ENCODE measurements at places on chromosomes 3 and 15. TPM values are rescaled to one million over a fixed set of nuclear protein-coding genes. Genes with fewer than 3 reads are reported as not detected.

GRCh38 chr3:147385059-147386012 lies 21.0 kb downstream of the ZIC4 start:
- no peaks in the 10 kb centered on the region for H3K36me3 ChIP-seq
- H3K4me1 ChIP-seq: peaks cover 95% of the 10 kb centered on the region
- H3K27ac ChIP-seq: no peak overlapping the region
- peak; percentile 61 for DNase-seq
- H3K4me3 ChIP-seq: peak overlapping the region; percentile 49
- H3K27me3 ChIP-seq: peaks cover 100% of the 10 kb centered on the region

GRCh38 chr3:183584914-183585280 lies 29.4 kb upstream of the KLHL6 start:
- H3K27ac ChIP-seq: no peak overlapping the region
- no peak for DNase-seq
- H3K27me3 ChIP-seq: no peaks in the 10 kb centered on the region
- no peaks in the 10 kb centered on the region for H3K36me3 ChIP-seq
- no peak overlapping the region for H3K4me3 ChIP-seq

DNA sequence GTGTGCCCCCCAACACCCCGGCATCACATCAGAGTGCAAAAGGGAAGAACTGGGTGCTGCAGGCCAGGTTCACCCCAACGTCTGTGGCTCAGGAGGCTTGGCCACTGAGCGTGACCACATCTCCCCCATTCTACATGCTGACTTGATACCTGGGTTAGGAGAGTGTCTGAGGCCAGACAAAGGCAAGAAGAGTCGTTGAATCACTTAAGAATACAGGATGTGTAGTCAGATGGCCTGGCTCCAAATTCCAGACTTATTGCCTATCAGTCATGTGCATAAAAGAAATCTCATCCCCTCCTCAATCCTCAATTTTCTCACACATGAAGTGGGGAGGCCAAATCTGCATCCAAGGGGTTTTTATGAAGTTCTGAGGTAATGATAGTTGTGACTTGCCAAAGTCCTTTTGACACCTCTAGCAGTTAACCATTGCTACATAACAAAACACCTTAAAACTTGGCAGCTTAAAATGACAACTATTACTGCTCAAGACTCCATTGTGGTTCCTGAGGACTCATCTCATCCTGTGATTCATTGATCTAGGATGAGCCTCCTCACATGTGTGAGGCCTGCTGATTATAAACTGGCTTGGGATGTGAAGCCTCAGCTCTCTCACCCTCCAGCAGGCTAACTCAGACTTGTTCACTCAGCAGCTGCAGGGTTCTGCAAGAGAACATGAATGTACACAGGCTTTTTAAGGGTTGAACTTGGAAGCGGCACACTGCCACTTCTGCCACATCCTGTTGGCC lies 138.8 kb upstream of the TLE3 start:
- peaks cover 5% of the 10 kb centered on the region for H3K36me3 ChIP-seq
- H3K27ac ChIP-seq: no peak overlapping the region
- H3K27me3 ChIP-seq: no peaks in the 10 kb centered on the region

DNA sequence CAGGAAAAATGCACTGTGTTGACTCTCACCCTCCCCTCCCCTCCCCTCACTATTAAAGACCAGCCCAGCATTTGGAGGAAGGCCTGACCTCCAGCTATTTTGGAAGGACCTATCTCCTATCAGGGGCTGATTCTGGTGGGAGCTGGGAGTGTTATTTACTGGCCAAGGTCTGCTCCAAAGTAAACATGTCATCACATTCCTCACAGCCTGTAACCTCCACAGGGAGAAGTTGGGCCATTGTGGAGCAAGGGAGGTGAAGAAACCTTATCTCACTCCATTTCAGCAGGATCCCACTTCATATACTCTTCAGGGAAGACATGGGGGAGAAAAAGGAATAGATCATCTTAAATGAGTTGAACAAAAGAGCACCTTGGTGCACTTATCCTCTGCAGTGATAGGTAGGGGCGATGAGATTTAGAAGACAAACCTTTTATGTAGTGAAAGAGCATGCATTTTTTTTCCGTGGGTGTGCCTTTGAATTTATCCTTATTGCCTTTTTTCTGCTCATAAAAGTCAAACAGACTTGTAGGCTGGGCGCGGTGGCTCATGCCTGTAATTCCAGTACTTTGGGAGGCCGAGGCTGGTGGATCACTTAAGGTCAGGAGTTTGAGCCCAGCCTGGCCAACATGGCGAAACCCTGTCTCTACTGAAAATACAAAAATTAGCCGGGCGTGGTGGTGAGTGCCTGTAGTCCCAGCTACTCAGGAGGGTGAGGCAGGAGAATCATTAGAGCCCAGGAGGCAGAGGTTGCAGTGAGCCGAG lies 15.6 kb upstream of the FLNB start:
- no peaks in the 10 kb centered on the region for H3K27me3 ChIP-seq
- no peaks in the 10 kb centered on the region for H3K36me3 ChIP-seq
- H3K4me3 ChIP-seq: no peak overlapping the region
- no peaks in the 10 kb centered on the region for H3K4me1 ChIP-seq
- H3K27ac ChIP-seq: no peak overlapping the region

DNA sequence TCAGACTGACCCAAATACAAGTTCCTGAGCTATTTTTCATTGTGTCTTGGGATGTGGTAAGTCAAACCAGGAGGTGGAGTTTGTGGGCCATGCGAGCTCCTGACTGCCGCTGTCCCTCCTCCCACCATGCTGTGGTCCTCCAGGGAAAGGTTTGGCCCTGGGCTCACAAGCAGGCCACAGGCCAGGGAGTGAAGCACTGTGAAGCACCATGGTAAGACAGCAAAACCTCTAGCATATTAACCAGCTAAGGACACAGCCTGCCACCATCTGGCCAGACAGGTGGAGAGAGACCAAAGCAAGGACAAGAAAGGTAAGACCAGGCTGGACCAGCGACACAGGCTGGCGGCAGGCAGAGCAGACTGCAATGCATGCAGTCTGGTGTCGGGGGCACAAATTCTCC lies 15.3 kb downstream of the RAB43 start:
- DNase-seq: no peak
- no peaks in the 10 kb centered on the region for H3K27me3 ChIP-seq
- no peaks in the 10 kb centered on the region for H3K36me3 ChIP-seq
- no peak overlapping the region for H3K27ac ChIP-seq
- H3K4me3 ChIP-seq: no peak overlapping the region
- H3K4me1 ChIP-seq: no peaks in the 10 kb centered on the region

- H3K36me3 ChIP-seq: no peaks in the 10 kb centered on the region
- DNase-seq: no peak
- no peak overlapping the region for H3K4me3 ChIP-seq
- no peaks in the 10 kb centered on the region for H3K4me1 ChIP-seq
- no peaks in the 10 kb centered on the region for H3K27me3 ChIP-seq
- no peak overlapping the region for H3K27ac ChIP-seq
Observed at GRCh38 chr3:148873270-148873927, 8.3 kb downstream of the CPA3 start.

DNA sequence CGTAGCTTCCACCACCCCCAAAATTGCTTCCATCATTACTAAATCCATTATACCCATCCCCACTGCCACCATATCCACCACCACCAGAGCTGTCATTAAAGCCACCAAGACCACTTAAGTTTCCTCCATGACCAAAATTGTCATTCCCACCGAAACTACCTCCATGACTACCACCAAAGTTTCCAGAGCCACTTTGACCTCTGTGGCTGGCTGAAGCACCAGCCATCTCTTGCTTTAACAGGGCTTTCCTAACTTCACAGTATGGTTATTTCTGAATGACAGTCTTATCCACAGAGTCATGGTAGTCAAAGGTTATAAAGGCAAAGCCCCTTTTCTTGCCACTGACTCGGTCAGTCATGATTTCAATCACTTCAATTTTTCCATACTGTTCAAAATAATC lies 24.3 kb upstream of the DENND4A start:
- no peaks in the 10 kb centered on the region for H3K4me1 ChIP-seq
- no peak overlapping the region for H3K27ac ChIP-seq
- H3K36me3 ChIP-seq: no peaks in the 10 kb centered on the region
- no peak overlapping the region for H3K4me3 ChIP-seq
- DNase-seq: no peak

- H3K27me3 ChIP-seq: no peaks in the 10 kb centered on the region
- DNase-seq: no peak
- H3K4me3 ChIP-seq: no peak overlapping the region
- H3K36me3 ChIP-seq: no peaks in the 10 kb centered on the region
- no peak overlapping the region for H3K27ac ChIP-seq
Observed at GRCh38 chr3:122932251-122932967, 95.2 kb downstream of the SEMA5B start.

- no peaks in the 10 kb centered on the region for H3K4me1 ChIP-seq
- H3K36me3 ChIP-seq: no peaks in the 10 kb centered on the region
- no peak overlapping the region for H3K4me3 ChIP-seq
- no peak overlapping the region for H3K27ac ChIP-seq
Observed at GRCh38 chr3:184039414-184039813, 7.9 kb downstream of the HTR3D start.

- no peak for DNase-seq
- no peak overlapping the region for H3K4me3 ChIP-seq
- no peak overlapping the region for H3K27ac ChIP-seq
- H3K4me1 ChIP-seq: no peaks in the 10 kb centered on the region
- H3K27me3 ChIP-seq: no peaks in the 10 kb centered on the region
Observed at GRCh38 chr3:150256318-150256717, 151.8 kb upstream of the TSC22D2 start.

DNA sequence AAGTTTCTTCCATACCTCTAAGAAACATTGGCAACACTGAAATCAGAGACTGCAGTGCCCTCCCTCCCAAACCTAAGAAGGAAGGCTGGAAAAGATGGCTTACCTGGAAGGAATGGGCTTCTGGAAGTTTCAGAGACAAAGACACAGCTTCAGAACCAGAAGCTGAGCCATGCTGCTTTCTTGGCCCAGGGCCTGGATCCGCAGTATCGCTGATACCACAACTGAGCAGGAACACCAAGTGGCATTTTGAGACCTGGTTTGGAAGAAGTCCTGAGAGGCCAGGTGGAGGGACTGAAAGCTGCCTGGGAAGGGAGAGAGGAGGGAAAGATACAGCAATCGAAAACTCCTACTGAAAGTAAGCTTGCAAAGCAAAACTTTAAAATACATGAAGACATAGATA lies 19.8 kb downstream of the GPR160 start:
- peak overlapping the region; percentile 53 for H3K27ac ChIP-seq
- no peaks in the 10 kb centered on the region for H3K27me3 ChIP-seq
- H3K4me1 ChIP-seq: peaks cover 44% of the 10 kb centered on the region
- no peaks in the 10 kb centered on the region for H3K36me3 ChIP-seq

- H3K27ac ChIP-seq: no peak overlapping the region
- DNase-seq: no peak
- H3K27me3 ChIP-seq: no peaks in the 10 kb centered on the region
- no peak overlapping the region for H3K4me3 ChIP-seq
- H3K36me3 ChIP-seq: no peaks in the 10 kb centered on the region
Observed at GRCh38 chr3:8223766-8224165, 277.9 kb upstream of the LMCD1 start.

DNA sequence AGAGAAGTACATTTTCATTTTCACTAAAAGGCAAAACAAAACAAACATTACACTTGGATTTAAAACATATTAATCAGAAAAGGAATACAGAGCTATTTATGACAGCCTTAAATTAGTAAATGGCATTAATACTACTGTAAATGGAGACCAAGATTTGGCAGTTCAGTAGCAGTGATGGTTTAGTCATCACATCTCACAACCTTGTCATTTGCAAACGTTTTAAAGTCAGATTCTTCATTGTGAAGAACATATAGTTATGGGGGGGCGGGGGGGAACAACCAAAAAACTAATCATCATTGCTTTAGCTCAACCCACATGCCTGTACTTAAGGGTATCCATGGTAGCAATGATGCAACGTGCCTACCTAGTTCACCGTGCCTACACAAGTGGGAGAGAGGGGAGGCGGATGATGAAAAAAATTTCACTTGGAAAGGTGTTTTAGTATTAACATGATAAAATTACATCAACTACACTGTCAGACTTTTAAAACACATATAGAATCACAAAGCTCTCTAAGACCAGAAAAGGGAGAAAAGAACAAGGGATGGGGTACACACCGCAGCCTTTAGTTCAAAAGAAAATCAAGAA lies 40.1 kb downstream of the DLG1 start:
- H3K27ac ChIP-seq: no peak overlapping the region
- H3K4me1 ChIP-seq: no peaks in the 10 kb centered on the region
- no peaks in the 10 kb centered on the region for H3K27me3 ChIP-seq
- no peaks in the 10 kb centered on the region for H3K36me3 ChIP-seq
- no peak for DNase-seq

DNA sequence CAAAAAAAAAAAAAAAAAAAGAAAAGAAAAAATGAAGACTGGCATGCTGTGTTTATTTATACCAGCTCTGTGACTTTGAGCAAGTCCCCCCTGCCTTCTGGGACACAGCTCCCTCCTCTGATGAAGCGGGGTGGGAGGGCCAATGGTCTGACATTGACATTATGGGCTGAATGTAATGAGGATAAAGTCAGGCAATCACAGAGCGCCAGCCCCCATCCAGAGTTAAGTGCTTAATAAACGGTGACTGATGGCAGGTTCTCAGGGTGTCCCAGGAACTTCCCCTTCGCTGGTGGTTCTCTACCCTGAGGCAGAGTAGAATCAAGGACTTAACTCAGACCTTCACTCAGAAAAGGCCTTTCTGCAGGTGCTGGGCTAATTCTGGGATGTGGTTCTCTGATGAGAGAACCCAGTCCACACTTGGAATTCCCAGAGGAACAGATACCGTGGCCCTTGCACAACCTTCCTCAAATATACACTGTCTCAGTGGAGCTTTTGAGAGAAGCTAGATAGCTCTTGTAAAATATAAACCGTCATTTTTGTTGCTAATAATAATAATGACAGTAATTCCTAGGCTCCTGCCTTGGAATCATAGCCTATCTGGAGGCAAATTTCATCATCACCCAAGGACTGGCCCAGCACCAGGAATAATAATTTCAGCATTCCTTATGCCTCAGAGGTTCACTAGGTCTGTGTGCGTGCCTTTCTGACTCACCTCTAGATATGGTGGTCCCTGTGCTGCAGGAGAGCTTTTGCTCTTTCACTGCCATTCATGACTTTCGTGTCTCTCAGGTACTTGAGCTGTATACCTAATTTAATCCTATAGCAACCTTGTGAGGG lies 115.8 kb downstream of the RPLP1 start:
- H3K36me3 ChIP-seq: no peaks in the 10 kb centered on the region
- no peak overlapping the region for H3K4me3 ChIP-seq
- DNase-seq: no peak
- no peaks in the 10 kb centered on the region for H3K4me1 ChIP-seq

GRCh38 chr3:38317192-38317759 lies 29.3 kb upstream of the XYLB start:
- H3K27ac ChIP-seq: no peak overlapping the region
- H3K27me3 ChIP-seq: no peaks in the 10 kb centered on the region
- no peaks in the 10 kb centered on the region for H3K4me1 ChIP-seq

DNA sequence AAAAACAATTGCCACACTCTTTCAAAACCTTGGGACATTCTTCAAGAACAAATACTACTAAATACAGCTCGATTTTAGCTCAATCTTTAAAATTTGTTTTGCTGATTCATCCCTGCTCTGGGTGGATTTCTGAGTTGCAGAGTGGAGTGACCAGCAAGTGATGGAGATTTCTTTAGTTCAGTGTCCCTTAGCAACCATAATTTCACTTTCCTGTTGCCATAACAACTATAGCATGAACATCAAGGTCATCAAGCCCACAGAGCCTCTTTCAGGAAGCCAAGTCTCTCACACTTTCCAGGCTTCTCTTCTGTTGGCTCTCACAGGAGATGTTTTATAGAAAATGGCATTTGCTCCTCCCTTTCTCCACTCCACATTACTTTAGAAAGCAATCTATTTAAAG lies 597.2 kb upstream of the ADAMTS9 start:
- H3K4me3 ChIP-seq: no peak overlapping the region
- no peak overlapping the region for H3K27ac ChIP-seq
- DNase-seq: no peak
- H3K27me3 ChIP-seq: no peaks in the 10 kb centered on the region
- H3K36me3 ChIP-seq: no peaks in the 10 kb centered on the region
- no peaks in the 10 kb centered on the region for H3K4me1 ChIP-seq

The TRIP4 gene
- total RNA-seq: 10.3 TPM

The MORC1 gene
- not detected for total RNA-seq

The PCLAF gene
- 52.7 TPM for total RNA-seq

The ITGB5 gene
- 269 TPM for total RNA-seq

The CPN2 gene
- total RNA-seq: not detected

The GOLGA8K gene
- total RNA-seq: not detected
